IMR-90 (cell line): ENCODE measurements at places on chromosomes 1 and 21. TPM values are rescaled to one million over a fixed set of nuclear protein-coding genes. Genes with fewer than 3 reads are reported as not detected.

Gene S100A7A
- polyA plus RNA-seq: not detected in 2 replicates

Gene C1QC
- polyA plus RNA-seq: not detected in 2 replicates

Gene FAM177B
- not detected in 2 replicates for polyA plus RNA-seq

Gene CD247
- not detected in 2 replicates for polyA plus RNA-seq

GRCh38 chr1:30368651-30369240 is 354.6 kb downstream of the MATN1 start:
- no peaks in the 10 kb centered on the region for H3K27me3 ChIP-seq
- no peaks in the 10 kb centered on the region for H3K36me3 ChIP-seq
- H3K4me1 ChIP-seq: no peaks in the 10 kb centered on the region
- DNase-seq: no peak

DNA sequence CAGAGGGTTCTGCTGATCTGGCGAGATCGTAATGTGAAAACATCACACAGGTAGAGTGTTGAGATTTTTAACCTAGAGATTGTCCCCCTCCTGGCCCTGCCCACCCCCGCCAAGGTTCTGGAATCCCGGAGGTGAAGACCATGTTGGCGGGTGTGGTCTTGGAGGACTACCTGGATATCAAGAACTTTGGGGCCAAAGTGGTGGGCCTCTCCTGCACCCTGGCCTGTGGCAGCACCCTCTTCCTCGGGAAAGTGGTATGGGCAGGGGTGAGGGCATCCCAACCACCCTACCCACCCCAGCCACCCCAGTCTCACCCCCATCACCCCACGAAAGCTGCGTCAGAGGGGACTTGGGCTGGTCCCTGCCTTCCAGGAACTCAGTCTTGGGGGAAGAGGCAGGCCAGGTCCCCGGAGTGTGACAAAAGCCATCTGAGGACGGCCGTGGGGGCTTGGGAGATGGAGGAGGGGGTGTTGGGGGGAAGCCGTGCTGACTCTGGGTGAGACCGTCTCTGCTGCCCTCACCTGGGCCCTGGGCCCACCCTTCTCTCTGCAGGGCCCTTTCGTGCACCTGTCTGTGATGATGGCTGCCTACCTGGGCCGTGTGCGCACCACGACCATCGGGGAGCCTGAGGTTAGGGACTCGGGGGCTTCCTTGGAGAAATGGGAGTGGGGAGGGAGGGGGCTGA is 4.4 kb downstream of the CLCNKB start:
- no peak for DNase-seq
- H3K4me3 ChIP-seq: no peak overlapping the region
- H3K36me3 ChIP-seq: no peaks in the 10 kb centered on the region
- peaks cover 29% of the 10 kb centered on the region; the same call in 1 of the 2 replicates for H3K27me3 ChIP-seq
- H3K4me1 ChIP-seq: no peaks in the 10 kb centered on the region

DNA sequence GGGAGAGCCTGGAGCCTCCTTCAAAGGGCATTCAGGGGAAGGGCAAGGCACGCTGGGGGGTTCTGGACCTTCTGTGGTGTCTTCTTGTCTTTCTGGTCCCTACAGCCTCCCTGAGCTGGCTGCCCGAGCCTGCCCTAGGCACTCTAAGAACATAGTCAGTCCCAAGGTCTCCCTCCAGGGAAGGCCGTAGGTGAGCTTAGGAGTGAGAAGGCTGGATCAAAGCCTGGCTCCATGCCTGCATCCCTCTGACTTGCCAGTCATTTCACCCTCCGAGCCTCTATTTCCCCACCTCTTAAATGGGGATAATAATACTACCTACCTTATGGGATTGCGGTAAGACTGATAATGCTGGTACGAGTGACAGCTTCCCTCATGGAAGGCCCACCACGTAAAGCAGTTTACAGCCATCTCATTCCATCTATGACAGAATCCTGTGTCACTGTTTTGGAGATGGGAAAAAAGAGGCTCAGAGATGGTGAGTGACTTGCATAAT is 20.8 kb downstream of the PTPRF start:
- H3K4me1 ChIP-seq: no peaks in the 10 kb centered on the region; the same call in 1 of the 2 replicates
- no peak for DNase-seq
- no peak overlapping the region for H3K27ac ChIP-seq
- H3K36me3 ChIP-seq: peaks cover 16% of the 10 kb centered on the region; the same call in 1 of the 2 replicates

DNA sequence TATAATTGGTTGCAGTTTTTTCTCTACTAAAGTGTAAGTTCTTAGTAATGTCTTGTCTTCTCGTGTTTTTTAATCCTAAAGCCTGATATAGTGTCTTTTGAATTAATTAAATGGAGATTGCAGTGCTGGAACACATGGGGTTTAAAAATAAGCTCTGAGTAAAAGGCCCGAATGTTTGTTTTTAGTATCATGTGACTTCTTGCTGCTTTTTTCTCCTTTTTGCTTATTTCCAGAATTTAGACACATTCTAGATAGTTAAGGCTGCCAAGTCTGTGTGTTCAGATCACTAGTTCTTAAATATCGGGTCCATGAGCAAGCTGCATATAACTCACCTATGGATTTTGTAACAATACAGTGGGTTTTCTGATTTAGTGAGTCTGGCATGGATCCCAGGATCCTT is 27.5 kb downstream of the KCTD3 start:
- H3K4me1 ChIP-seq: peaks cover 17% of the 10 kb centered on the region
- DNase-seq: peak; percentile 52
- peaks cover 12% of the 10 kb centered on the region for H3K36me3 ChIP-seq
- no peaks in the 10 kb centered on the region for H3K27me3 ChIP-seq
- H3K27ac ChIP-seq: no peak overlapping the region

- no peaks in the 10 kb centered on the region; the same call in 1 of the 2 replicates for H3K27me3 ChIP-seq
- no peak overlapping the region for H3K4me3 ChIP-seq
- peaks cover 6% of the 10 kb centered on the region; the same call in 1 of the 2 replicates for H3K36me3 ChIP-seq
- H3K27ac ChIP-seq: no peak overlapping the region
- peaks cover 5% of the 10 kb centered on the region; the same call in 1 of the 2 replicates for H3K4me1 ChIP-seq
These were observed 82.8 kb upstream of the COL6A1 start for GRCh38 chr21:45898781-45899180.

Gene ANGPTL3
- polyA plus RNA-seq: not detected in 2 replicates

- H3K4me3 ChIP-seq: no peak overlapping the region
- peaks cover 33% of the 10 kb centered on the region for H3K27me3 ChIP-seq
- DNase-seq: no peak
These were observed 928 bp downstream of the SLC6A17 start for GRCh38 chr1:110151175-110151669.

DNA sequence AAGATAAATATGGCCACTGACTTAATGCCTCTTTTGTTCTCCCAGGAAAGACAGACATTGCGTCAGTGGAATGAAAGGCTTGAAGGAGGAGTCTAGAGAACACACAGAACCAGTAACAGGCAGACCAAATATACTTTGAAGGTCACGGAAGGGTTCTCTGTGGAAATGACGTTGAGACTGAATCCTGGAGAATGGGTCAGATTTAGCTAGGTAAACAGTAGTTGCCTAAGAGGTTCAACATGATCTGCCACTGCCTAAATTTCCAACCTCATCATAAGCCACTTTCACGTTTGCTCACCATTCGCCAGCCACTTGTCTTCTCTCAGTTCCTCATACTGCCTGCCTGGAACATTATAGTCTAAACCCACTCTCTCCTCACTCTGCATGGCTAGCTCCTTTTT is 20.5 kb downstream of the PLA2G4A start:
- H3K4me3 ChIP-seq: no peak overlapping the region
- H3K4me1 ChIP-seq: no peaks in the 10 kb centered on the region
- no peaks in the 10 kb centered on the region for H3K27me3 ChIP-seq
- no peak for DNase-seq

Gene RGS18
- 0.09 TPM in 1 of 2 replicates, not detected in the other for polyA plus RNA-seq

- peaks cover 7% of the 10 kb centered on the region for H3K4me1 ChIP-seq
- no peaks in the 10 kb centered on the region for H3K27me3 ChIP-seq
- DNase-seq: no peak
- no peak overlapping the region for H3K27ac ChIP-seq
- peaks cover 22% of the 10 kb centered on the region for H3K36me3 ChIP-seq
- no peak overlapping the region for H3K4me3 ChIP-seq
These were observed 10.8 kb downstream of the FNDC5 start for GRCh38 chr1:32859915-32860314.

DNA sequence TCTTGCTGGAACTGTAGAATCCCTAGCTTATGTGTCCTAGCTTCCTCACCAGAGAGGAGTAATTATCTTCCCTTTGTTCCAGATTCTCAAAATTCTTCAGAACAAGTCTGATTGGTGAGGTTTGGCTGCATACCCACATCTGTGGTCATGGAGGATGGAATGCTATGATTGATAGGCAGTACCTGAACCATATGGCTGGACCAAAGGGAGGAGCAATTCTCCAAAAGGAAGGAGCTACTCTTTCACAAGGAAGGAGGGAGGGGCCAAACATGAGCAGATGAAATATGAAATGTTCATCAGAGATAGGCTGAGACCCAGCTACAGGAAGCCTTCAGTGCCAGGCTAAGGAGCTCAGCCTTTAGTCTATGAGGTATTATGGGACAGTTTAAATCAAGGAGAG is 5.0 kb upstream of the RNF19B start:
- H3K4me3 ChIP-seq: no peak overlapping the region
- no peaks in the 10 kb centered on the region for H3K36me3 ChIP-seq
- H3K4me1 ChIP-seq: peaks cover 6% of the 10 kb centered on the region
- H3K27ac ChIP-seq: no peak overlapping the region
- peaks cover 2% of the 10 kb centered on the region for H3K27me3 ChIP-seq
- DNase-seq: no peak
